ENCODE measurements at places on chromosomes 5 and 9.

DNA sequence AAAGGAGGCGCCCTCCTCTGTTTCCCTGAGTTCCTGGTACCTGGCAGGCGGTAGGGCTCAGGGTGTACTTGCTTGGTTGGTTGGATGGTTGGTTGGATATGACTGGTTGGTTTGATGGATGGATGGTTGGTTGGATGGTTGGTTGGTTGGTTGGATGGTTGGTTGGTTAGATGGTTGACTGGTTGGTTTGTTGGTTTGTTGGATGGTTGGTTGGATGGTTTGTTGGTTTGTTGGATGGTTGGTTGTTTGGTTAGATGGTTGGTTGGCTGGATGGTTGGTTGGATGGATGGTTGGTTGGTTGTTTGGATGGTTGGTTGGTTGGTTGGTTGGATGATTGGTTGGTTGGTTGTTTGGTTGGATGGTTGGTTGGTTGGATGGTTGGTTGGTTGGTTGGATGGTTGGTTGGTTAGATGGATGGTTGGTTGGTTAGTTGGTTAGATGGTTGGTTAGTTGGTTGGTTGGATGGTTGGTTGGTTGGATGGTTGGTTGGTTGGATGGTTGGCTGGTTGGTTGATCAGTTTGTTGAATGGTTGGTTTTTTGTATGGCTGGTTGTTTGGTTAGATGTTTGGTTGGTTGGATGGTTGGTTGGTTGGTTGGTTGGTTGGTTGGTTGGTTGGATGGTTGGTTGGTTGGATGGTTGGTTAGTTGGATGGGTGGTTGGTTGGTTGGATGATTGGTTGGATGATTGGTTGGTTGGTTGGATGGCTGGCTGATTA, 6.5 kb upstream of the TMEM250 start:
- no peak for DNase-seq

GRCh38 chr9:129343424-129344375, 165.6 kb upstream of the IER5L start:
- DNase-seq: no peak

DNA sequence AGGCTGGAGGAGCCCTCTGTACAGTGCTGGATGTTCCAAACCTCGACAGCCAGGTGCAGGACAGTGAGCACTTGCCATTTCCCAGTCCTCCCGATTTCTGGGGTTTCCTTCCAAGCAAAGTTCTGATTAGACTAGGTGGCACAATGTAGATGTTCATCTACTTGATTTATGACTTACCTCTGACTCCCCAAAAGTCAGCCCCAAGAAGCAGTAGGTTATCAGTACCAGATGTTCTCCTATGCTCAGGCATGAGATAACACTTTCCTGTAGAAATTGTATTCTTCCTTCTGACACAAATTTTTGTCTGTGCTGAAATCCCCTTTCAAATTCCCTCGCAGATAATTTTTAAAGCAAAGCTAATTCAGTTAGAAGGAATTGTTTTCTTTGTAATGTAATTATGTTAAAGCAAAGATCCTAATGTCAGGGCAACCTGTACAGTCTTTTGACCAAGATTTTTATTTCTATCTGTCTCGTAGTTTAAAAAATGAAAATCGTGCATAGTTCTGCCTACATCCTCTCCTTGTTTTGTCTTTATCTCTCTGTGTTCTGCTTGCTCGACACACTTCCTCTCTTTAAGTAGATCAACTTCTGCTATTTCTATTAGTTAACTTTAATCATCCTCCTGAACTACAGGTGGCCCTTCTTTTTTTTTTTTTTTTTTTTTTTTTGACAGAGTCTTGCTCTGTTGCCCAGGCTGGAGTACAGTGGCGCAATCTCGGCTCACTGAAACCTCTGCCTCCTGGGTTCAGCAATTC, 102.4 kb upstream of the PJA2 start:
- no peak for DNase-seq

DNA sequence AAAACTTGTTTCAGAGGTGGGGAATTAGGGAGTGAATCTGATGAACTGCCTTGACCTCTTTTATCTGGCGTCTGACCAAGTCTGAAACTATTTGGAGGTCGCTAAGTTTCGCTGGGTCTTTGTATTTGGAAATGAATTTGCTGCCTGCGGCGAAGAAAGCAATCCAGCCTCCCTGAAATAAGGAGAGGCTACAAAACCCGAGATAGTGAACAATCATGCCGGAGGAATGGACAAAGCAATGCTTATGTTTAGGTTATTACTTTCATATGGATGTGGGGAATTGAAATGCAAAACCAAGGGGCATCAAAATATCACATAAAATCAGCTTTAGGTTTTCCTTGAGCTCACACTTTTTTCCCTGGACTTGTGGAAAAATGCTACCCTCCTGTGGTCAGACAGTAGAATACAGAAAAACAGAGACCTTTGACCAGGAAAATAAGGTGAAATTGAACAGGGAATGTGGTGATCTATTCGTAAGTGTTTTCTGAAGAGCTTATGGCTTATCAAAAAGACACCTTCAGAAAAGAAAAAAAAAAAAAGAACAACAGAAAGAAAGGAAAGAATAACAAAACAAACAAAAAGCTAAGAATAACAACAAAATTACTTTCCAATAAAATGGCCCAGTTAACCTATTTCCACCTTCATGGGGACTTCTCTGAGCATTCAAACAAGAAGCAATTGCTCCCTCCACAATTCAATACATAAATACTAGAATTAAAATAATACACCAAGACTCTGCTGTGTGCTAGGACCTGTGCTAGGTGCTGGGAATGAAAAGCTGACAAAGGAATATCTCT, 68.6 kb upstream of the DPYSL3 start:
- peak; percentile 81 for DNase-seq

- DNase-seq: no peak
Observed at GRCh38 chr5:149220750-149221149, 50.9 kb upstream of the AFAP1L1 start.
